Stimulated activated CD4-positive, alpha-beta T cell treated with anti-CD3 and anti-CD28 coated beads, Interleukin-15, amount 100 ng/mL, for 48 hours (primary cell): ENCODE measurements at places on chromosomes 7 and 10.

DNA sequence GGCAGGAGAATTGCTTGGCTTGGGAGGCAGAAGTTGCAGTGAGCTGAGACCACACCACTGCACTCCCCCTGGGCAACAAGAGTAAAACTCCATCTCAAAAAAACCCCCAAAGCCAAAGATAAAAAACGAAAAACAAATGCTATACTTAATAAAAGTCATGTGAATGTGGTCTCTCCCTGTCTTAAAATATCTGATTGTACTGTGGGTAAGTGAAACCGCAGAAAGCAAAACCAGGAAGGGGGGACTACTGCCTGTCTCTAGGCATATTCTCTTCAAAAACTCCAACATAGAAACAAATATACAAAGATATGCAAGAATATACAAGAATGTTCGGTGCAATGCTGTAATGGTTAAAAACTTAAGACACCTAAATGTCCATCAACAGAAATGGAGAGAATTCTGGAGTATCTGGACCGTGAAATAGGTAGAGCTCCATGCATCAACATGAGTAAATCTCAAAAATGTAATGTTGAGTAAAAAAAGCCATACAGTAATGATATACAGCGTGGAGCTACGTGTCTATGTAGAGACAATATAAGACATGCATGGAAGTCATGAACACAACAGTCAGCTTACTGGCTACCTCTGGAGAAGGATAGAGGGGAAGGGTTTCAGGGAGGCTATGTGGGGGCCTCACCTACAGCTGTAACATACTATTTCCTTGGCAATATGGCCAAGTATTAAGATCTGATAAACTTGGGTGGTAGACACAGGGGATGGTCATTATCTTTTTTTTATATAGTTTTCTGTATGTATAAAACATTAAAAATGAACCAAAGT lies 2.1 kb downstream of the ZNF394 start:
- no peak for DNase-seq

DNA sequence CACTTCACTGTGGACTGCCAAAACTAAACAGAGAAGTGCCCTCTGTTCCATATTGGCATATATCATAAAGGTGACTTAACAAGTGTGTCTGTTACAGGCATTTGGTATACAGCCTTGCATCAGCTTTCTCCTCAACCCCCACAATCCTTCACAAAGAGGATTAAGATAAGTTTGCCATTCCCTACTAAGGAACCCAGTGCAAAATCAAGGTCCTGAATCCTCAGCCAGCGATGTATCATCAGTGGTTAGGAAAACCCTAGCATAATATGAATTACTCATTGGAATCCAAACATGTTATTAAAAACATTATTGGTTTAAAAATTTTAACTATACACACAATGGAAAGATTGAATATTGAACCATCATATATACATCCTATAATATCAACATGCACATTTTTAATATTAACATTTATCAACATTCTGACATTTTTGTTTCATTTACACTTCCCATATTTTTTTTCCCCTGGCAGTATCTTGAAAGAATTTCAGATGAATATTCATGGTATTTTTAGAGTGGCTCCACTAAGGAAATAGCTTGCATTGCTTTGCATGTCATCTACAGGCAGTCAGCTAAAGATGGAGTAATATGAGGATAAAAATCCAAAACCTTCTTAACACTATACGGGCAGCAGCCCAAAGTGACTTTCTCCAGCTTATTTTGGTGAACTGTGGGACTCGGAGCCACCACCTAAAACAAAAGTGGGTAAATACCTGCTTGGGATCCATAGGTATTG lies 215.6 kb upstream of the CHRM2 start:
- no peak for DNase-seq

GRCh38 chr7:93562936-93563335 lies 11.6 kb downstream of the CALCR start:
- no peak for DNase-seq

DNA sequence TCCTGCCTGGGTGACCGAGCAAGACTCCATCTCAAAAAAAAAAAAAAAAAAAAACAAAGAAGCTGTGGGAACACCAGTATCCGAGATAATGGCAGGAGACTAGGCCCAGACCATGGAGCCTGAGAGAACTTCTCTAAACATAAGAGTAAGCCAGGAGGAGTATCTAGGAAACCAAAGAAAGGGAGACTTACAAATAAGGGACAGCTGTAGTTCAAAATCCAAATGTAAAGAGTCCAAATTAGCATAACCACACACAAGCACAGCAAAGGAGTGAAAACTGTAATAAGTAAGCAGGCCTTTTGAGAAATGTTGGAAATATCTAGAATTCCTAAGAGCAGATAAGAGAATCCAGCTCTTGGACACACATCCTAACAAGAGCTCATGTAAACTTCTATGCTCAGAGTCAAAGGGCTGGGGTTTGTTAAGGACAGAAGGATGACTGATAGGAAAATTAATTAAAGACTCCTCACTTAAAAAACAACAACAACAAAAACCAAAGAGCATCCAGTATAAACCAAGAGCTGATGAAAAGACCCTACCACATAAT lies 15.8 kb downstream of the ZNF25 start:
- no peak for DNase-seq

- no peak for DNase-seq
These were observed at the start of gene SH2D4B for GRCh38 chr10:80537736-80538480. SH2D4B (plus strand) TSS chr10:80537902; CDS start chr10:80538332, 430 bp downstream.

DNA sequence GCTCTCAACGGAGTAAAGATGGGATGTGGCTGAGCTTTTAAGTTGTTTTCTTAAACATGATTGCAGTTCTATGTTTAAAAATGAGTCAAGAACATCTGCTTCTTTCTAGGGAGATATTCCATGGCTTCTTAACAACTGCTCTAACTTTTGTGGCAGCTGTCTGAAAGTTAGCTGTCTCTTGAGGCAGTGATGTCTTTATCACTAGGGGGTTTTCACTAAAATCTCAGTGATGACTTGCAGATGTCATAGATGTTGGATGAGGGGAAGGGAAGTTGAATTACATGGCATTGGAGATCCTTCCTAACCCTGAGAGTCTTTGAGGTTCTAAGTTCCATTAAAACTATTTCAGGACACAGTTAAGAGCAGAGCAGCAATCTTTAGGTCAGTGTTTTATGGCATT lies 43.5 kb downstream of the PRKG1 start:
- no peak for DNase-seq

DNA sequence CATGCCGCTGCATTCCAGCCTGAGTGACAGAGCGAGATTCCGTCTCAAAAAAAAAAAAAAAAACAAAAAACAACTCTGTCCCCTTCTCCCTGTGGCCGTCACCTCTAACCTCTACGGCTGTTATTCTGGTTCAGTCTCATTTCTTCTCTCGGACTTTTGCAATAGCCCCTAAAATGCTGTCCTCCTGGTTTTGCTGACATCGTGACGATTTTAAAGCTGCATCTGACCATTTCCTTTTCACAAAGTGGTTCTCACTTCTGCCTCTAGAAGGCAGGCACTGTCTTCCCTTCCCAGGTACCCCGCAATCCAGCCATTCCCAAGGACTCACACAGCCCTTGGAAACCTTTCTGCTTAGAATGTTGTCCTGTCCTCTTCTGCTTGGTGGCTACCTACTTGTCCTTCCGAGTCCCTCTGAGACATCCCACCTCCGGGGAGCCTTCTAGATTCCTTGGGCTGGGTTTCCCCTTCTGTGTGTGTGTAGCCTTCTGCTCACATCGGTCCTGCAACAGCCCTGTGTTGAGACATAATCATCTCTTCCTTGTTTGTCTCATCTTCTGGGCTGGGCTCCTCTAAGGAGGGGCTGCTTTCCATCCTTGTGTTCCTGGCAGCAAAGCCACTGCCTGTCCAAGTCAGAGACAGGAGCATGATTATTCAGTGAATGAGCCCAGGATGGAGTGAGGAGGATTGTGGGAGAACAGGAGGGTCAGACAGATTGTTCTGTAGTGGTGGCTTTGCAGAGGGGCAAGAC lies 83.1 kb downstream of the GRK5 start:
- DNase-seq = no peak

DNA sequence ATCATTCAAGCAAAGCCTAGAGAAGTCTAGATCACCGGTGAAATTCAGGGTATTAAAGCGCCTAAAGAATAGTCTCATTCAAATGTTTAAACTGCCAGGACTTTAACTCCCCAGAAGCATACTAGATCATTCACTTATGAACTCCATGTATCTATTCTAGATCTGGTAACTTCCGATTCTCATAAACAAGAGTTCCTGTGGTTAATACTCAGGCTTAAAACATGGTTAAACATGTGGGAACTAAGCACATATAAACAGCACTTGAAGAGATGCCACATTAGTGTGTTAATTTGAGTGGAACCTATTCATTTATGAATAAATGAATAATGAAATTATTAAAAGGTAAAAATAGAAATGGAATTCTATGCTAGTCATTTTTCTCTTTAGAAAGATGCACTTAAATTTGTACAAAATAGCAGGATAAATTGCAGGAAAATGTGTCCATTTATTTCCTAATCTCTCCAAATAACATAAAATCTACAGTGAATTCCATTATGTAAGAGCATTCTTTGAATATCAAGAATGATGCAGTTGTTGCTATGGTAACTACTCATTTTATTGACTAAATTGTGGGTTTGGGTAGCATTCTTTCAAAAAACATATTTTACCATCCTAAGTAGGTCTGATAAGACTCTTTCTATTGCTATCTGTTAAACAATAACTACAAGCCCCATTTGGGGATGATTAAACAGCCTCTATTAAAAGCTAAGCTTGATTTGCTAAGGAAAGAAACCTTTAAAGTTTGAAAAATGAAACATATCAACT lies 147.6 kb upstream of the TMEM168 start:
- no peak for DNase-seq

DNA sequence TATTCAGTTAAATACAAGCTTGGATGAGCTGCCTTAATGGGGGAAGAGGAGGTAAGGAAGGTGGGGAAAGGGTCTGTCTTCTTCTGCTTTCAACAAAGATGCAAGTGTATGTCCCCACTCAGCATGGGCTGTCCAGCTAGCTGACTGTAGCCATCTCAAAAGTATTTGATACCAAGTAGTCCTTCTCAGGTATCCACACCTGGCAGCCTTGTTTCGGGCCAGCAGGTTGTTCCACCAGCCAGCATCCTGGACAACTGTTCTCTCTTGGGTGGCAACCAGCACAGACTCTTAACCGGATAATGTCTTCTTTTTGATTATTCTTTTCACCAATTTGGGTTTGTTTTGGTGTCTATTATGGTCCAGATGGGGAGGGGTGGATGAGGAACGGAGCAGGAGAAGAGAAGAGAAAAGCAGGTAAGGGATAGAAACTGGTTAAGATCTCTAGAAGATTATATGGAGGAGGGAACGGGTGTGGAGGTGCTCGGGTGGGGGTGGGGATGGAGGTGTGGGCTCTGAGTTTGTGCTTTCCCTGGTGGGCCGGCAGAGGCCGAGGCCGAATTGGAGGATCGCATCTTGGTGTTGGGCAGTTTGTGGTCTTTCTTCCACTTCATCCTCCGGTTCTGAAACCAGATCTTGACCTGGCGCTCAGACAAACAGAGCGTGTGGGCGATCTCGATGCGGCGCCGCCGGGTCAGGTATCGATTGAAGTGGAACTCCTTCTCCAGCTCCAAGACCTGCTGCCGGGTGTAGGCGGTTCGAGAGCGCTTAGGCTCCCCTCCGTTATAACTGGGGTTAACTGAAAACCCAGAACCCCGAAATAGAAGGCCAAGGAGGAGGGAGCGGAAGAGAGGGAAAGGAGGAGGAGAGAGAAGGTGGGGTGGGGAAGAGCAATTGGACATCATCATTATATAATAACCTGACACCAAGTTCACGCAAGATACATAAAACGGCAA lies 1.5 kb downstream of the HOXA4 start:
- DNase-seq = no peak

DNA sequence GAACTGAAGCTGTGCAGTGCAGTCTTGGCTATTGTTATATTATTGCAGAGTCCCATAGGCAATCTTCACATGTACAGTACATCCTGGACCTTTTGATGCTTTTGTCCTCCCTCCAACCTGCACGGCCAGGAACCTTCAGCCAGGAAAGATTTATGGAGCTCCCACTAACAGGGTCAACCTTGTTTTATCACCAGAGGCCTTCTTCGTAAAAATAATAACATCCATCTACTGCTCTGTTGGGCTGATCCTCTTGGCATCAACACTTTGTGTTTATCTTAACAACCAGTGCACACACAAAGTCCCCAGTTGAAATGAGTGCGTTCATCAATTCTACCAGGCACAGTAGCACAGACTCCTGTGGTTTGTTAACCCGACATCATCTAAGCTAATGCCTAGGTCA lies 72.4 kb downstream of the AGMO start:
- DNase-seq = no peak
